ENCODE measurements at places on chromosomes 1 and 21. TPM values are rescaled to one million over a fixed set of nuclear protein-coding genes. Genes with fewer than 3 reads are reported as not detected.

The PLEKHN1 gene
- 4.4 TPM for total RNA-seq

The HTR1D gene
- total RNA-seq = 0.07 TPM

The NBL1 gene
- 54.7 TPM for total RNA-seq

The FCGR2B gene
- not detected for total RNA-seq

The FMO2 gene
- 0.07 TPM for total RNA-seq

The BLACAT1 gene
- total RNA-seq = 0.68 TPM

The PEAR1 gene
- 3.5 TPM for total RNA-seq

The TRIM58 gene
- under 0.01 TPM for total RNA-seq

The SLC44A3 gene
- total RNA-seq = 2.7 TPM

The MYBPH gene
- not detected for total RNA-seq

The STIL gene
- total RNA-seq = 1.0 TPM

The SMPDL3B gene
- total RNA-seq = 4.3 TPM

The REN gene
- total RNA-seq = under 0.01 TPM

The PRDX6 gene
- 155 TPM for total RNA-seq

The VAV3 gene
- 4.3 TPM for total RNA-seq

The PER3 gene
- total RNA-seq = 7.7 TPM

The BRDT gene
- not detected for total RNA-seq

The AP4B1 gene
- total RNA-seq = 9.0 TPM

The MAP3K21 gene
- total RNA-seq = 10.3 TPM

The APCS gene
- not detected for total RNA-seq

The ZNF683 gene
- not detected for total RNA-seq

The GUCA2B gene
- not detected for total RNA-seq

The HSPB7 gene
- not detected for total RNA-seq

The CENPF gene
- 0.85 TPM for total RNA-seq

The CALML6 gene
- total RNA-seq = 0.93 TPM

The KRTAP10-12 gene
- not detected for total RNA-seq

The KRTAP13-3 gene
- not detected for total RNA-seq

The PLA2G2C gene
- total RNA-seq = not detected

The OPRD1 gene
- total RNA-seq = not detected

The GNAT2 gene
- total RNA-seq = not detected

The ILDR2 gene
- not detected for total RNA-seq

The CFHR1 gene
- not detected for total RNA-seq

The NEGR1 gene
- under 0.01 TPM for total RNA-seq

The MTARC1 gene
- total RNA-seq = 5.7 TPM

The GNG4 gene
- not detected for total RNA-seq

The UBL4B gene
- not detected for total RNA-seq

The ZMYND12 gene
- 1.00 TPM for total RNA-seq

The SPATA1 gene
- total RNA-seq = 0.14 TPM

The PTGFRN gene
- 183 TPM for total RNA-seq

The WNT4 gene
- total RNA-seq = 0.68 TPM

The HLX gene
- not detected for total RNA-seq

The GAS5 gene
- 1,864 TPM for total RNA-seq

The TIAM1 gene
- total RNA-seq = 15.4 TPM
